ENCODE measurements at places on chromosomes 5 and 9.
A peak's percentile ranks its signal among the peaks of the same experiment; 100 is the strongest.

DNA sequence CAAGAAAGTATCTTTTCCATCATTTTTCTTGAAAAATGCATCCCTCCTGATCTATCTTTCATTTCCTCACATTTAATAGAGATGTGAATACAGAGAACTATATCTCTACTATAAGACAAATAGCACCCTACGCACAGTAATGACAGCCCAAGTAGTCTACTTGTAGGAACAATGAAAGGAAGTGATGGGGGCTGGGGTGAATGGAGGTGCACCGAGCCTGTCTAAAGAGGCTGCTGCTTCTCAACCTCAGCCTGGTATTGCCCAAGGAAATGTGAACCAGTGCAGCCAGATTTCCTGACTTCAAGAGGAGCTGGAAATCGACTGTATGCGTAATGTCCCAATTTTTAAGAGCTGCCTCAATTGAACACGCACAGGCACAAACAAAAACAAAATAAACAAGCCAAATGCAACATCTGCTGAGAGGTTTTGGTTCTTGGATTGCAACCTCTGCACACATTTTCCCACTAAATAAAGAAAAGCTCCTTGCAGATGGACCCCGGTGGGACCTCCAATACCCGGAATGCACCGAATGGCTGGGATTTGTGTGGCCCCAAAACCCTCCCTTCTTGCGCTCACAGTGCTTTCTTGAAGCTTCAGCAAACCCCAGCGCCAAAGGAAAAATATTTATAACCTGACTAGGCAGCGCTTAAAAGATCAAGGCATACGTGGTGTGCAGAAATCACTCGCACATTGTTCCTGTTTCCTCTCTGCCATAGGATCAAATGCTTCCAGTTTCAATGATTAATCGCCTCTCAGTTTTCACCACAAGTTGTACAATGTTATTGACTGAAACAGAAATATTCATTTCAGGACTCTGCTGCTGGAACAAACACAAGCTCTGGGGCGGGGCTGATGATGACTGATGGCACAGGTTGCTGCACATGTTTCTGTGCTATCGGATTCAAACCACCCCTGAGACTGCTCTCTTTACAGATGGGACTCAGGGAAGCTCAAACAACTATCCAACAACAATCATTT lies 68.3 kb downstream of the KCNIP1 start:
- no peak for DNase-seq

GRCh38 chr5:55518831-55519390 lies 15.9 kb downstream of the PLPP1 start:
- DNase-seq, result peak; percentile 73

- DNase-seq, result no peak
These were observed 25.0 kb upstream of the STARD4 start for GRCh38 chr5:111537141-111538024.

DNA sequence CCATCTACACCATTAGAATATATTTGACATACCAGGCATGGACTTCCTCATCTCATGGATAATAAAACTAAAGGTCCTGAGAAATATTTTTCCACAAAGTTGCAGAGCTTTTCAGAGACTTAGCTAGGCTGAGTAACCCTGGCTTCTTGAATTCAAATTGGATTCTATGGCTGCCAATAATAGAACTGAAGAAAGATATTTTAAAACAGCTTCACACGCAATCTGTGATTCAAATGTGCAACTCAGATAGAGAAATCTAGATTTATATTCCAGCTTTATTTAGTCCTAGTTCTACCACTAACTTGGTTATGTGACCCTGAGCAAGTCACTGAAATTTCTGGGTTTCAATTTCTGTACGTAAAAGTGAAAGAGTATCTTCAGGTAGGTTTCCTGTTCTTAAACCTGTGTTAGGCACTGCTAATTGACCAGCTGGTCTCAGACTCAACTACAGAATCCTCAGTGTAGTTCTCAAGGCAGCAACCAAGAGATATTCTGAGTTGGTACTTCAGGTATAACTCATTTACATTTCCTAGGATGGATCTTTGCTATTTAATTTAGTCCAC lies 235.3 kb downstream of the GABRB2 start:
- no peak for DNase-seq

GRCh38 chr9:83155733-83156132 lies 92.8 kb upstream of the RASEF start:
- no peak for DNase-seq

GRCh38 chr9:129968690-129969485 lies 74.1 kb downstream of the FNBP1 start:
- DNase-seq, result no peak

Measured in trophoblast cell (in vitro differentiated cells and primary cell).